HS-5 (cell line): ENCODE measurements at places on chromosomes 3 and 15.

- no peak for DNase-seq
Measured at GRCh38 chr3:112514527-112515128, 15.4 kb upstream of the BTLA start.

GRCh38 chr3:55488398-55489055 is 1.4 kb upstream of the WNT5A start:
- no peak for DNase-seq

DNA sequence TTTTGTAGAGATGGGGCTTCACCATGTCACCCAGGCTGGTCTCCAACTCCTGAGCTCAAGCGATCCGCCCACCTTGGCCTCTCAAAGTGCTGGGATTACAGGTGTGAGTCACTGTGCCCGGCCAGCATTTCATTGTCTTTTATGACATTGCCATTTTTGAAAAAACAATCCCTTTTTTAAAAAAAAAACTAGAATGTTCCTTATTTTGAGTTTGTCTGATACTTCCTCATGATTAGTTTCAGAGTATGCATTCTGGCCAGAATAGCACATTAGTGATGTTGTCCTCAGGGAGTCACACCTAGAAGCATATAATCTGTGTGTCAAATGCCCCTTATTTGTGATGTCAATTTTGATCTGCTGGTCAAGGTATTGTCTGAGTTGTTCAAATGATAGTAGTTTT is 21.2 kb upstream of the NMD3 start:
- no peak for DNase-seq

GRCh38 chr3:115246461-115247020 is 99.5 kb upstream of the ZBTB20 start:
- DNase-seq: no peak

GRCh38 chr3:53022647-53023046 is 23.2 kb downstream of the SFMBT1 start:
- DNase-seq: no peak

DNA sequence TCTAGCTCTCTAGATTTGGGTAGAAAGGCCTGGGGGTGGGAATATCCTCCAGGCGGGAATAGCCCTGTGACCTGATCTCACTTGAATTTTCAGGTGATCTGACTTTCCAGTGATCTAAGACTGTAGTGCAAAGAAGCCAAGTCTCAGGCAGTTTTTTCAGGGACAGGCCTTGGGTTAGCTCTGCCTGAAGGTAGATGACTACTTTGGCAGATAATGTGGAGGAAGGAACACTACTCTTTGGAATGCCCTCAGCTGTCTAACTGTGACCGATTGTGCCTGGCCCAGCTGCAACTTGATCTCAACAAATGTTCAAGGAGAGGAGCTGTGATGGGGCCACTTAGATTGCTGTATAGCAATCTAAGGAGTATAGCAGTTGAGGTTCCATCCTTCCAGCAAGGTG is 193.7 kb downstream of the TCF12 start:
- no peak for DNase-seq

DNA sequence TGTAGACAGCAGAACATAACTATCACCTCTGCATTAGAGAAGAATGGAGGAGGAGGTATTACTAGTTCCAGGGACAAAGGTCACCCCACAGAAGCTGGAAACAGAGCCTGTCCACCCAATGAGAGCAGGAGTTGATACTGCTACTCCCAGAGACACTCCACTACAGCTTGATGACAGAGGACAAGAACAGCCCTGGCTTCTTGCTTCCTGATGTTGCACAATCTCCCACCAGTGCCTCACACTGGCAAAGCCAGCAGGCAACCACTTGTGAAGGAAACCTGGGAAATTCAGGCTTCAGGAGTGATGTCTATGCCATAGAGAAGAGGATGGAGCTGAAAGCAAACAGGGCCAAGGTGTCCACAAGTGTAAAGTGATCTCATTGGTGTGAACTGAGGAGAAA is 78.0 kb upstream of the POU1F1 start:
- no peak for DNase-seq

DNA sequence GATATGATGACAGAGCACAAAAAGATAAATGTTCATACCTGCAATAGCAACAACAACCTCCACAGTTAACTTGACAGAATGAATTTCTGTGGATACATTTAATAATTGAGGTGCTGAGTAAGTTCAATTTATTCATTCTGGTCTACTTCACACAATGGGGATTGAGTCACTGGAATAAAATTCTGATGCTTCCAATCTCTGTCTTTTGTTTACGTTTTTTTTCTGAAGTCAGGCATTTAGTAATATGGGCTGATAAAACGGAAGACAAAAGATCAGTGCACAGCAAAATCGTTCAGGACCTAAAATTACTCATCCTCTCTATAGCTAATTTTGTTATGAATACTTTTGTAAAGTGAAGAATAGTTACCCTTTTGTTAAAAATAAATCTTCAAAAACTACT is 565.9 kb upstream of the CCDC54 start:
- DNase-seq: peak; percentile 76

GRCh38 chr3:22846566-22846965 is 356.6 kb upstream of the UBE2E2 start:
- no peak for DNase-seq

DNA sequence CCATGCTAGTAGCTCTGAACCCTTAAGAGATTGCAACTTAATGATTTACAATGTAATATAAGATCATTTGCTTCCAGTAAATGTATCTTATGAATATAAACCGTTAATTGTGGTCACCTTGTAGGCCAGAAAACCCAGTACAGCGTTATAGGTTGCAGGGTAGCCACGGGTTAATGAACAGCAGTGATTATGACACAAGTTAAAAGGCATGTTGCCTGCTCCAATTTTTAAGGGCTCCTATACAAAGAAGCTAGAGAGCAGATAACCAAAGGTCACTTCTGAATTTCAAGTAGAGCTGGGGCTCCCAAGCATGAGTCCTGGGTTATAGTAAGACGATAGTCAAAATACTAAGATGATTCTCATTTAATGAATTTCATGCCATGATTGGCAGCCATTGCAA is 13.5 kb downstream of the GUCA1C start:
- DNase-seq: no peak

DNA sequence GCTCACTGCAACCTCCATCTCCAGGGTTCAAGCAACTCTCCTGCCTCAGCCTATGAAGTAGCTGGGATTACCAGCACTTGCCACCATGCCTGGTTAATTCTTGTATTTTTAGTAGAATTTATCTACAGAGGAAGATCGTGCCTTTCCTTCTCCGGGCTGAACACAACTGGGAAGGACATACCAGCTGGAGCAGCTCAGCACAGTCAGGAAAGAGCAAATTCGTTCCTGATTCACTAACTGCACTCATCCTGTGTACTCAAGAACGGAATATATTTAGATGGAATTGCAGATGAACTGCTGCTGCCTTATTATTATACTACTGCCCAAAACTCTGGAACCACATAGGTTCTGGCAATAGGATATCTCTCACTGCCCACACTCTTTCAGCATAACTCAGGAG is 27.1 kb upstream of the P4HTM start:
- DNase-seq: no peak

DNA sequence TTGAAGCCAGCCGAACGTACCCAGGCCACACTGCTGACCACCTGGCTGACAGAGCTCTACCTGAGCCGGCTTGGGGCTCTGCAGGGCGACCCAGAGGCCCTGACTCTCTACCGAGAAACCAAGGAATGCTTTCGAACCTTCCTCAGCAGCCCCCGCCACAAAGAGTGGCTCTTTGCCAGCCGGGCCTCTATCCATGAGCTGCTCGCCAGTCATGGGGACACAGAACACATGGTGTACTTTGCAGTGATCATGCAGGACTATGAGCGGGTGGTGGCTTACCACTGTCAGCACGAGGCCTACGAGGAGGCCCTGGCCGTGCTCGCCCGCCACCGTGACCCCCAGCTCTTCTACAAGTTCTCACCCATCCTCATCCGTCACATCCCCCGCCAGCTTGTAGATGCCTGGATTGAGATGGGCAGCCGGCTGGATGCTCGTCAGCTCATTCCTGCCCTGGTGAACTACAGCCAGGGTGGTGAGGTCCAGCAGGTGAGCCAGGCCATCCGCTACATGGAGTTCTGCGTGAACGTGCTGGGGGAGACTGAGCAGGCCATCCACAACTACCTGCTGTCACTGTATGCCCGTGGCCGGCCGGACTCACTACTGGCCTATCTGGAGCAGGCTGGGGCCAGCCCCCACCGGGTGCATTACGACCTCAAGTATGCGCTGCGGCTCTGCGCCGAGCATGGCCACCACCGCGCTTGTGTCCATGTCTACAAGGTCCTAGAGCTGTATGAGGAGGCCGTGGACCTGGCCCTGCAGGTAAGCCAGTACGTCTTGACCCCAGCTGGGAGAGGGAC is 6.2 kb downstream of the VPS18 start:
- DNase-seq: no peak

GRCh38 chr15:79023546-79023890 is 67.1 kb downstream of the RASGRF1 start:
- DNase-seq: no peak

GRCh38 chr3:82800248-82800647 is 1038.8 kb upstream of the GBE1 start:
- no peak for DNase-seq

GRCh38 chr3:26932752-26933151 is 310.2 kb downstream of the LRRC3B start:
- no peak for DNase-seq

- DNase-seq: no peak
Measured at GRCh38 chr15:101213570-101213969, 38.3 kb downstream of the CHSY1 start.

GRCh38 chr3:150703299-150703755 is 393 bp downstream of the ERICH6 start:
- no peak for DNase-seq

DNA sequence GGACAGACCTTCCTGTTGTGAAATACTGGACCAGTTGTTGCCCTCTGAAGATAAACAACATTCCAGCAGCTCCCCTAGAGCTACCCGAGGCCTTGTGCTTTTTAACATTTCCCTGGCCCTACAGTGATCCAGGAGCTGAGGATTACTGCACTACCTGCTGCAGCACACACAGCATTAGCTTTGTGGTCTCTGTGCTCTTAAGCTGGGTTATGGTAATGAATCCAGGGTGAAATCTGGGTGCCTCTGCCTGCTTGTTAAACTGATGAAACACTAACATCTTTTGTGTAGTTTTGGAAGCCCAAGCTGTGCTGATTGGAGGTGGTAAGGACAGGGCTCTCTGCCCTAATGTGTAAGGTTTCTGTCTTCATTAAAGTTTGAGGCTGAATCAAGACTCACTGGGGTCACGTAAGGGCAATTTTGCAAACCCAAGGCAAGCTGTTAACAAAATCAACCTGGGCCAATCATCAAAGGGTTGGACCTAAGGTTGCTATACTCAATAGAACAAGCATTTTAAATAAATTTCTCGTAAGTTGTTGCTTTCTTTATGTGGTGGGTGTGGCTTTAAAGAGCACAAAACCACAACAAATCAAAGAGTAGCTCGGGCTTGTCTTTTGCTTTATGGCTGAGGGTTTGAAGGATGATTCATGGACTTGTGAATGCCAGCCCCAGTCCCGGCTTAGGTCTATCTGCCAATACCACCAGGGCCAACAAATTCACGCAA is 183.9 kb downstream of the TPRG1 start:
- no peak for DNase-seq

DNA sequence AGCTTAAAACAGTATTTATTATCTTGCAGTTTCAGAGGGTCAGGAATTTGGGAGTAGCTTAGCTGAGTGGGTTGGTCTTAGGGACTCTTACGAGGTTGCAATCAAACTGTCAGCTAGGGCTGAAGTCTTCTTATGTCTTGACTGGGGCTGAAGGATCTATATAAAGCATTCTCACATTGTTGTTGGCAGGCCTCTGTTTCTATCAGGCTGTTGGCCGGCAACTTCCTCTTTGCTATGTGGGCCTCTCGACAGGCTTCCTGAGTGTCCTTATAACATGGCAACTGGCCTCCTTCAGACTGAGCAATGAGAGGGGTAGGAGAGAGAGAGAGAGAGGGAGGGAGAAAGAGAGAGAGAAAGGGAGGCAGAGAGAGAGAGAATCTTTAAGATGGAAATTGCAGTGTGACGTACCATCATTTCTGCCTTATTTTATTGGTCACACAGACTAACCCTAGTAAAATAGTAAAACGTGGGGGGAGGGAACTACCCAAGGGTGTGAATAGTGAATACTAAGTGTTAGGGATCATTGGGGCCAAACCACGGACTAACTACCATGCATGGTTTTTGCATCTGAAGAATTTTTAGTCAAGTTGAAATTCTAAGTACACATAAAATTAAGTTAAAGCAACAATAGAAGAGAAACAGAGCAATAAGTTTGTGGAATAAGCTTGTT is 16.1 kb downstream of the FGF7 start:
- DNase-seq: no peak

DNA sequence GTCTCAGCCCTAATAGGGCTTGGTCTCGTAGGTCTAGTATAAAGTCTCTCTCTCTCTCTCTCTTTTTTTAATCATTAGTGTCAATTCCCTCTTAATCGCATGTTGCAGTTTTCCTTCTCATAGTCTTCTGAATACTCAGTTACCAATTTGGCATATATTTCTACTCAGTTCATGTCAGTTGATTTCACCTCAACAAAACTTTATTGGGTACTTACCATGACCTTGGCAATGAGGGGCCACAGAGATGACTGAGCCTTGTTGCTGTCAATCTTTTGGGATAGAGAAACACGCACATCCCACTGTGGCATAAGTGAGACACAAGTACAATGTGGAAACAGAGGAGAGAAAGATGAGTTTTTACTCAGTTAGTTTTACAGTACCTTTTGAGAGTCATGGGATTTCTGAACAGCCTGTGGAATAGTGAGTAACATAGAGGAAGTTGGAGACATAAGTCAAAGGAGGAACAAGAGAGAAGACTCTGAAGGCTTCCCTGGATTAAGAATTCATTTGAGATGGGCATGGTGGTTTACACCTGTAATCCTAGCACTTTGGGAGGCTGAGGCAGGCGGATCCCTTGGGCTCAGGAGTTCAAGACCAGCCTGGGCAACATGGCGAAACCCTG is 150.2 kb upstream of the CBLB start:
- DNase-seq: no peak

DNA sequence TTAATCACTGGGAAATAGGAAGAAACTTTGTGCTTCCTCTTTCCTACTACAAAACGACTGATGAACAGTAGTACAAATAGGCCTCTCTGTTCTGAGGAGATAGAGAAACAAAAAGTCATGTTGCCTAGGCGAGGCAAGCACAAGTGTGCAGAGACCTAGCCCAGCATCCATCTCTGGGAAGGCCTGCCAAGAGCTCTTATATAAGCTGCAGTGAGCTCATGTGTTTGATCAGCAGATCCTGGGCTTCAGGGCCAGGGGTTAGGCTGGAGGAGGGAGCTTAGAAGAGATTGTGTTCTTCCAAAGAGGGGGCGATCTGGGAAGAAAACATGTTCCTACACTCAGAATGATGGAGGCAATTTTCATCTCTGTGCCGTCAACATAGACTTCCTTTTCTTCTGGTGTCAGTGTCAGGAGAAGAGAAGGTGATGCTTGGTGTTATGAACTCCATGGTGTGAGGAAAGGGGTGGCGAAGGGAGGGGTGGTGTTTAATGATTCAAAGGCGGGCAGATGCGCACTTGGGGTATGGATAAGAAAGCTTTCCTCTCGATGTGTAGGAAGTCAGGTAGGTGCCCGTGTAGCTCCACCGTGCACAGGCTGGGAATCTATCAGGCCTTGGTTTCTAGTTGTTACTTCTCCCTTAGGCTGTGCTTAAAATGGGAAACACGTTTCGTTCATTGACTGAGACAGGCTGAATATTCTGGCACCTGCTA is 29.5 kb upstream of the ETV5 start:
- no peak for DNase-seq
